Natural killer cell (primary cell): ENCODE measurements at places on chromosomes 5 and 9. TPM values are rescaled to one million over a fixed set of nuclear protein-coding genes. Genes with fewer than 3 reads are reported as not detected.

The TUBB4B gene
- total RNA-seq = 93.9 TPM

The TNFSF8 gene
- 4.2 TPM for total RNA-seq

The SYNPO gene
- total RNA-seq = 0.48 TPM

DNA sequence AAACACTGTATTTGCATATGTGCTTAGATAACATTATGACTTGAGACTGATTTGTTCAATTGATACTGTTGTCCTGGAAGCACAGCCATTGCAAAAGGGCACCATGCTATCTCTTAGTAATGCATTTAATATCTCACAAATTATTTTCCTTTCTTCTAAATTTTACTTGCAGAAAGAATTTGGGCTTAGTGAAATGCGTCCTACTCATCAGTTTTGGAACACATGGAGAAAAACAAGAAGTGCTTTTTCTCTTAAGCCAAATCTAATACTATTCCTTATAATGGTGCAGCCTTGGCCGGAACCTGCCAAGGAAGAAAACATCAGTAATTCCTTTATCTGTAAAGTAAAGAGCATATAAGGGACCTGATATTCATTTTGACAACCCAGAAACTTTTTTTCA lies 172.2 kb upstream of the ZNF608 start:
- no peaks in the 10 kb centered on the region for H3K36me3 ChIP-seq
- H3K27me3 ChIP-seq = no peaks in the 10 kb centered on the region
- no peaks in the 10 kb centered on the region for H3K4me1 ChIP-seq

DNA sequence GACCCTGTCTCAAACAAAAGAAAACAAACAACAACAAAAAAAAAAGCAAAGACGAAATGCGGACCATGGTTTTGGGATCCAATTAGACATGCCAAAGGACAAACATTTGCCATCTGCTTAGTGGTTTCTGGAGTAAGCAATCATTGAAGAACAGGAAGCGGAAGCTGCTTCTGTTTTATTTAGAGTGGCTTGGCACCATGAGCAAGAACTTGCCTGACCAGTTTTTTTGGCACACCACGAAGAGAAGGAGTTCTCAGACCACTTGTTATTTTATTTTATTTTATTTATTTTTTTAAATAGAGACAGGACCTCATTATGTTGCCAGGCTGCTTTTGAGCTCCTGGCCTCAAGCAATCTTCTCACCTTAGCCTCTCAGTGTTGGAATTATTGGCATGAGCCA lies 17.0 kb downstream of the BTF3 start:
- peaks cover 5% of the 10 kb centered on the region for H3K4me1 ChIP-seq
- H3K36me3 ChIP-seq = no peaks in the 10 kb centered on the region
- H3K27ac ChIP-seq = no peak overlapping the region
- DNase-seq = no peak
- H3K27me3 ChIP-seq = no peaks in the 10 kb centered on the region

DNA sequence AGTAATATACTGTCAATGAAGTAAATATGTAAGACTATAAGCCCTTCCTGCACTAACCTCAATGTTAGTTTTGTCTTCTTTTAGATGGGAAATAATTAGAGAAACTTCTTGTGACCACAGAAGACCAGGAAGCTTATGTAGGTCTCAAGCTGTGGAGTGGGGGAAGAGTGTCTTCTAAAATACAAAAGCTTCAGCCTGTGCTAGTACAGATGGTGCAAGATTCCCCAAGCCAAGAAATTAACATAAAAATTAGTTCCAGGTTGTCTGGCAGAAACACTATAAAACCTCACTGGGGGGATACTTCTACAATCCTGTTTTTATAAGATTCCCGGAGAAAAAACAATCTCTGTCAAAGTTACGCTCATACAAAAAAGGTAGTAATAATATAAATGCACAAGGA lies 103.6 kb downstream of the FNBP1 start:
- peaks cover 8% of the 10 kb centered on the region for H3K36me3 ChIP-seq
- H3K4me3 ChIP-seq = no peak overlapping the region
- peak overlapping the region; percentile 35 for H3K27ac ChIP-seq
- no peak for DNase-seq
- no peaks in the 10 kb centered on the region for H3K27me3 ChIP-seq
- H3K4me1 ChIP-seq = peaks cover 39% of the 10 kb centered on the region

- H3K4me3 ChIP-seq = no peak overlapping the region
- no peaks in the 10 kb centered on the region for H3K36me3 ChIP-seq
- no peaks in the 10 kb centered on the region for H3K4me1 ChIP-seq
- H3K27me3 ChIP-seq = peaks cover 2% of the 10 kb centered on the region
- DNase-seq = no peak
- no peak overlapping the region for H3K27ac ChIP-seq
Measured at GRCh38 chr9:90616806-90617205, 25.8 kb downstream of the DIRAS2 start.

DNA sequence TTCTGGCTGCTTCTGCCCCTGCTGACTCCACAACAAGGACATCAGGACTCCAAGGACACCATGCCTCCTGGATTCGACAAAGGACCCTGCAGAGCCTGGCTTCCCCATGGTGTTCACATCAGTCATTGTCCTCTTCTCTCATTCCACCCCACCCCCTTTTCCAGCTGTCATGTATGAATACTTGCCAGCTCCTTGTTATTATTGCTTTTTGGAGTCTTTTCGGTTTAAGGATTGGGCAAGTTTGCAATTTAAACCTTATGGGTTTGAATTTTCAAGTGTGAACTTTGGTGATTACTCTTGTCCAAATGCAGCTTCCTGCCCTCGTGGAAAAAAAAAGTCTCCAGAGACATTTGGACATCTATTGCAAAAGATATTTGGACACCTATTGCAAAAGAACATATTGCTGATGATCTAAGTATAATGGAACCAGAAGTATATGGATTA lies 14.2 kb upstream of the LVRN start:
- H3K27ac ChIP-seq = no peak overlapping the region
- H3K27me3 ChIP-seq = peaks cover 4% of the 10 kb centered on the region
- no peak for DNase-seq
- H3K4me3 ChIP-seq = no peak overlapping the region

- peak overlapping the region; percentile 60 for H3K4me3 ChIP-seq
- H3K36me3 ChIP-seq = peaks cover 36% of the 10 kb centered on the region
- peak overlapping the region; percentile 81 for H3K27ac ChIP-seq
- DNase-seq = no peak
- peaks cover 30% of the 10 kb centered on the region for H3K4me1 ChIP-seq
Measured at GRCh38 chr5:140546851-140547507, 483 bp upstream of the EIF4EBP3 start.

DNA sequence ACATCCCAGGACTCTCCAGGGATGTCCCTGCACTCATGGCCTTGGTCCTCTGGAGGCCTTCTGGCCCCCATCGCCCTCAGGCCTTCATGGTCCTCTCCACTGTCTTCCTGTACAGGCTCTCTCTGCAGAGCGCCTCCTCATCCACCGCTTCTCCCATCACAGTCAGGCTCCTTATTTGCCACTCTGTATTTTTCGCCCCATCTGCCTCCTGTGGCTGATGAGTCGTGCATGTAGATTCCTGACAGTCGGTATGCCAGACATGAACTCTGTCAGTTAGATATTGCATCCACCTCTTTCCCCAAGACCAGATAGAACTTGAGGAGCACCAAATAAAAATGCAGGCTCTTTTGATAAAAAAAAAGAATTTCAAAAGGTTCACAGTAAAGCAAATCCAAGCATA lies 362.8 kb downstream of the IRX1 start:
- no peak overlapping the region for H3K27ac ChIP-seq
- DNase-seq = no peak
- no peaks in the 10 kb centered on the region for H3K4me1 ChIP-seq
- H3K36me3 ChIP-seq = no peaks in the 10 kb centered on the region
- no peak overlapping the region for H3K4me3 ChIP-seq

- no peak overlapping the region for H3K27ac ChIP-seq
- H3K27me3 ChIP-seq = no peaks in the 10 kb centered on the region
- H3K4me3 ChIP-seq = no peak overlapping the region
- H3K36me3 ChIP-seq = no peaks in the 10 kb centered on the region
Measured at GRCh38 chr5:67989456-67989855, 226.1 kb upstream of the PIK3R1 start.
